ENCODE measurements at places on chromosomes 3 and 15. TPM values are rescaled to one million over a fixed set of nuclear protein-coding genes. Genes with fewer than 3 reads are reported as not detected.

The SOX2 gene
- 11.0 TPM for total RNA-seq

The CA12 gene
- 0.57 TPM for total RNA-seq

The APOD gene
- total RNA-seq: 2.7 TPM

The TRPM1 gene
- not detected for total RNA-seq

The CLDN1 gene
- 2.2 TPM for total RNA-seq

The DAZL gene
- not detected for total RNA-seq

The CHRD gene
- not detected for total RNA-seq

The RTP2 gene
- total RNA-seq: not detected

The C2CD4A gene
- total RNA-seq: not detected

The PTPRG gene
- total RNA-seq: 28.0 TPM

The CATSPER2 gene
- total RNA-seq: 2.0 TPM

The PLSCR2 gene
- total RNA-seq: not detected

The HCLS1 gene
- total RNA-seq: not detected

The VPS13C gene
- total RNA-seq: 14.5 TPM

The VEPH1 gene
- 5.7 TPM for total RNA-seq

The GOLGA8T gene
- total RNA-seq: not detected

The RAB11A gene
- total RNA-seq: 171 TPM

The RAD51 gene
- total RNA-seq: 29.8 TPM

The CNTN6 gene
- total RNA-seq: 0.11 TPM

The SPSB4 gene
- total RNA-seq: 0.64 TPM

The NOX5 gene
- 0.11 TPM for total RNA-seq

The ACKR4 gene
- total RNA-seq: 0.13 TPM

The SLC28A1 gene
- not detected for total RNA-seq

The WDR72 gene
- total RNA-seq: 11.0 TPM

The POLR2H gene
- total RNA-seq: 116 TPM

The BSN gene
- total RNA-seq: 0.57 TPM

The ROPN1 gene
- total RNA-seq: 3.0 TPM

The MORF4L1 gene
- 361 TPM for total RNA-seq

The CD86 gene
- total RNA-seq: not detected

The EPHB1 gene
- 1.6 TPM for total RNA-seq

The ADAMTSL3 gene
- 1.7 TPM for total RNA-seq

The IL17RD gene
- 2.0 TPM for total RNA-seq

The CPLX3 gene
- total RNA-seq: 0.08 TPM

The GORASP1 gene
- total RNA-seq: 33.9 TPM

The IGDCC3 gene
- total RNA-seq: 0.08 TPM

The CYP1A2 gene
- total RNA-seq: not detected

All from A375 (cell line).